ENCODE measurements at places on chromosomes 4 and X.

- no peak for DNase-seq
Measured at GRCh38 chrX:149569770-149570169, 17.5 kb downstream of the MAGEA9B start.

GRCh38 chr4:15366721-15367120, 61.1 kb upstream of the C1QTNF7 start:
- no peak for DNase-seq

- peak; percentile 67 for DNase-seq
Measured at GRCh38 chrX:149313871-149314371, 191.2 kb downstream of the IDS start.

DNA sequence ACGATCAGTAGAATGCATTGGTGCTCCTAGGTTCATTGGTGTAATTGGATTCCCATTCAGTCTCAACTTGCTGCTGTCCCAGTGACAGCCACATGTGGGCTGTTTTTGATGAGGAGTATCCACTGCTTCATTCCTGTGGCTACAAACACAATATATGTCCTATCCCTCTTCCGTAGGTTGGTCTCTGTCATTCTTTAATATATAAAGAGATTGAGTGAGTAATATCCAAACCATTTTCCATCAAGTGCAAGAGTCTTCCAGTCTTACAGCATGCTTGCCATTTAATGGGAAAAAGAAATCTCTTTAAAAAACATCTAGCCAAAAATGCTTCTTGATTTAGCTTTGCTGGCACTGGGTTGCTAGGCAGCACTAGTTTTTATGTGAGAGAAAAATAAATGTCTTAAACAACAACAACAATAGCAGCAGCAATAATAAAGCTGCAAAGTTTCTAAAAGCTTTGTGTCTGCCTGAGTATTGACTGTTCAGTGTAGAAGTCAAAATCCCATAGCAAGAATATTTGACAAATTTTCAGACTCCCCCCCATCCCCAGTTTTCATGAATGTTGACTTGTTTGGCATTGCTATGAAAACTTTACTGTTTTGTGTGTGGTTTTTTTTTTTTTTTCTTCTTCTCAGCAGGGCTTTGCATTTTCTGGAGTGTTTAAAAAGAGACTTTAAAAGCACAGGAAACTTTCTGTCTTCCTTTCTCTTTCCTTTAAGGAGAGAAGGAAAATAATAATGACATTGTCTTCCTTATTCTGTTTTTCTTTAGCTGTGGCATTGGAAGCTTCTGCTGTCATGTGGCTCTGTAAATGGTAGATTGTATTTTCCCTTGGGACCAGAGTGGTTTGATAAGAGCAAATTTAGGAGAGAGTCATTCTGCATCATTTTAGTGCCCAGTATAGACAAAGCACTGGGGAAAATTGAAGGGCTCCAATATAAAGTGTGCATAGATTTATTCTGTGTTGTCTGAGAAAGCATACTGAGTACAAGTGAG, 244.3 kb downstream of the ARHGAP10 start:
- DNase-seq: no peak

DNA sequence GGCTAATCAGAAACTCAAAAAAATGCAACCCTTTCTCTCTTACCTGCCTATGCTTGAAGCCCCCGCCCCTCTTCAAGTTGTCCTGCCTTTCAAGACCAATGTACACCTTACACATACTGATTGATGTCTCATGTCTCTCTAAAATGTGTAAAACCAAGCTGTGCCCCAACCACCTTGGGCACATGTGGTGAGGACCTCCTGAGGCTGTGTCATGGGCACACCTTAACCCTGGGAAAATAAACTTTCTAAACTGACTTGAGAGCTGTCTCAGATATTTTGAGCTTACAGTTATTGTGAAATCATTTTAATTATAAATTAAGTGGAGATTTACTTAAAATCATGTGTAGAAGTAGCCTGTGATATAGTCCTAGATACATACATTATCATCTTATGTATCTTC, 22.2 kb downstream of the GUF1 start:
- DNase-seq: no peak

- peak; percentile 52 for DNase-seq
Measured at GRCh38 chr4:75512386-75513211, 1.6 kb downstream of the RCHY1 start.

GRCh38 chr4:54100595-54101189, 729 bp downstream of the GSX2 start:
- DNase-seq: no peak

- no peak for DNase-seq
Measured at GRCh38 chr4:52863324-52863723, 1.2 kb downstream of the RASL11B start.

GRCh38 chrX:124194199-124194598, 138.3 kb upstream of the TEX13D start:
- no peak for DNase-seq

DNA sequence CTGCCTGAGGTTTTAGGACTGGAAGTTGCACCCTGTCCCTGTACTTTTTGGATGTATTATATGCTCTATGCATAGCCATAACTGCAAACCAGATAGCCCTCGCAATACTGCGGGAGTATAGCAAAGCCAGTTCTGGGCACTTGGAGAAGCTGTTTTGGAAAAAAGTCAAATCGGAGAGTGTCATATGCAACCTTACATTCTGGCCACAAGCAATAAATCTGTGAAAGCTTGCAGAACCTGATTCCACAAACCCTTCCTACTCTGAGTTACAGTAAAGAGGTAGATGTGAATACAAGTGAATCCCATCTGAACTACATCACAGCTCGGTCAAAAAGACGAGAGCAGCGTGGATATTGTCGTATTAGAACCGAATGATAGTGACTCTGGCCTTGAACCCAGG, 10.3 kb downstream of the HELT start:
- no peak for DNase-seq
